GM19239 (cell line): ENCODE measurements at places on chromosomes 6 and 20.

DNA sequence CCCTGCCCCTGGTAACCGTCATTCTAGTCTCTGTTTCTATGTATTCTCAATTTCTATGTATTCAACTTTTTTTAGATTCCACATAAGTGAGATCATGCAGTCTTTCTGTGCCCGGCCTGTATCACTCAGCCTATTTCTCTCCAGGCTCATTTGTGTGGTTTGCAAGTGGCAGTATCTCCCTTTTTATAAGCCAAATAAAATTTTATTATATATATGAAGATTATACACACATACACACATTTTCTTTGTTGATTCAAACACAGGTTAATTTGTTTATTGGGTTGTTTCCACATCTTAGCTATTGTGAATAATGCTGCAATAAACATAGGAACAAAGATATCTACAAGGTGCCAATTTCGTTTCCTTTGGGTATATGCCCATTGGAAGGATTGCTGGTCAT lies 571.7 kb downstream of the DHX35 start:
- no peak for DNase-seq

DNA sequence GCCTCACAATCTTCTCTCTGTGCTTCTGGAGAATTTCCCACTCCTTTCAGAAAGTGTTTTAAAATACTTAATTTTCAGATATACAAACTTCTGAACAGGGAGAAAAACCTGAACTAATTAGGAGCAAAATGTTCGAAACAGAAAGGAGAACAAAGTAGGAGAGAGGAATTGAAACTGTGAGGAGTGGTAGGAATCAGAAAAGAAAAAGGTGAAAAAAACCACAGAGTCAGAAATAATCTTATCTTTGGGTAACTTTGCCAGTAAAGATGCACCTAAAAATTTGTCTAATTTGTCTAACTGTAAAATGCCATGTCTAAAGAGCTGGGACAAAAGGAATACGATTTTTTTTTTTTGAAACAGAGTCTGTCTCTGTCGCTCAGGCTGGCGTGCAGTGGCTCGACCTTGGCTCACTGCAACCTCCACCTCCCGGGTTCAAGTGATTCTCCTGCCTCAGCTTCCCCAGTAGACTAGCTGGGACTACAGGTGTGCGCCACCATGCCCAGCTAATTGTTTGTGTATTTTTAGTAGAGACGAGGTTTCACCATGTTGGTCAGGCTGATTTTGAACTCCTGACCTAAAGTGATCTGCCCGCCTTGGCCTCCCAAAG lies 4.7 kb upstream of the RIPOR2 start:
- no peak for DNase-seq

DNA sequence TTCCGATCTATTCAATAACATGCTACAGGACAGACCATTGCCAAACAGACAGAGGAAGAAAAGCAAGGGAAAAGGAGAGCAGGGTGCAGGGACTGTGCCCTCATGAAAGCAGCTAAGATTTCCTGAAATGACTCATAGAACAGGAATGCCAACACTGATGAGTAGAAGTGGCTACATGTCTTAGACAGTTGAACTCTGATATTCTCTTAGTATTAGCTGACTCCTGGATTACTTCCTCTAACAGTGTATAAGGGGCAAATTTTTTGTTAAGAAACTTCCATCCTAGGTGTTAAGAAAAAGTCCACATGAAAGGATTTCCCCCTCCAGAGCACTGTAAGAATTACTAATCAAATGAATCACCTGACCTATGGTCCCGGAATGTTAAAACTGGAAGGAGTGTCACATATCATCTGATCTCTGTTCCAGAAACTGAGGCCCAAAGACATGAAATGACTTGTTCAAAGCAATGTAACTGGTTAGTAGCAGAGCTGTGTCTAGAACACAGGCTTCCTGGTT lies 224.9 kb downstream of the IBTK start:
- DNase-seq = no peak

DNA sequence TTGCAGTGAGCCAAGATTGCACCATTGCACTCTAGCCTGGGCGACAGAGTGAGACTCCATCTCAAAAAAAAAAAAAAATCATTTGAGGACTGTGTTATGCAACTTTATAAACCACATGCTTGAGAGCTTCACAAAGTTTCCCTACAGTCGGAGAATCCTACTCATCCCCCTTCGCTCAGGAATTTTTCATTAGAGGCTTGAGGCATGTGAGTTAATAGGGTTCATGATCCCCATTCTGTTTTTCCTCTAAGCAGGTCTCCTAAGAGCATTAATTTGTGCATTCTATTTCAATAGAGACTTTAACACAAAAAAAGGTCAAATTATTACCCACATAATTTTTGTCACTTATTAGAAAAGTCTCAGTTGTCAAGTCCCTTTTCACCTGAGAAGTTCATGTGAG lies 103.7 kb upstream of the SOX4 start:
- DNase-seq = no peak

DNA sequence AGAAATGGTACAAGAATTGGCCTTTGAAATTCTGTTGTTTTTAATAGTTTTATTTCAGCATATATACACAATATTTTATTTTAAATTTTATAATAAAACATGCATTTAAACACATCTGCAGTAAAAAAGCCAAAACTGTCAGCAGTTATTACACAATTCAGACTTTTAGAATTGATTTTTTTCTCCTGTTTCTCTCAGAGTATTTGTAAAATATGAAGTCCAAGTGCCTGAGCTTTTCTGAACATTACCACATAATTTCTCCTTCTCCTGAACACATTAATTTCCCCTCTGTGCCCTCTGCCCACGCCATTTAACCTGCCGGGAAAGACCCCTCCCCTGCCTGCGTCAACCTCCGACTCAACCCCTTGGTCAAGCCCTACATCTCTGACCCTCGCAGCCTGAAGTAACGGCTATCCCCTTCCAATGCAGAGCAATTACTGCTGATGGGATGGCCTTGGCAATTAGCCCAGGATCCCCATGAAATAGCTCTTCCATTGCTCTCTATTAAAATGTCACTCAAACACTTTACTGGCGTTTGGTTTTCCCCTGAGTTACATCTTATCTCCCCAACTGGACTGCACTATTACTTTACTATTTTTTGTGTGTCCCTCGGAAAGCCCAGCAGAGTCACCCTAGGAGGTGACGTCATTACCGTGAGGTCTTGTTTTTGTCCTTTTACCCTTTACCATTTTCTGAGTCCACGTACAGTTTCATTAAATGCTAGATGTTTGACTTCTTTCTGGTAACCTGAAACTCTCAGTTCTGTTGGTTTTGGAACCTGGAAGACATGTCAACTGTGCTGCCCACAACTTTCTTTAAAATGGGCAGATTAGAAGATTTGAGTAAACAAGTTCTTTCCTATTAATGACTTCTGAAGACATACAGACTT lies 146.7 kb upstream of the TAB2 start:
- no peak for DNase-seq

- no peak for DNase-seq
These were observed 85.5 kb upstream of the TENT5A start for GRCh38 chr6:81838031-81838430.

DNA sequence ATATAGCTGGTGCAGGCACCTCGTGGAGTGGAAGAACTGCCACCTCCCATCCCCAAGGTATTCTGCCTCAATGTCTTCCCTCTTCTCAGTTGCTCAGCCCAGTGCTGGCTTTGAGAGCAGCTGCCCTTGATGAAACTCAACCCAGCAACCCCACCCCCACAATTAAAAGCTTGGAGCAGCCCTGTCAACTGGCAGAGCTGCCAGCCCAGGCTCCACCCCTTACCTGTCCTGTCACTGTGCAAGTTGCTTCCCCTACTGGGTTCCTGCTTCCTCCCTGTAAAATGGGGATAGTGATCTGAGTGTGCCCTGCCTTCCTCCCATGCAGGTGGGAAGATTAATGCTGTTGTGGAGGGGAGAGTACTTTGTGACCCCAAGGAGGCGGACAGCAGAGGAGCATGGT lies 4.5 kb downstream of the TMEM63B start:
- no peak for DNase-seq

DNA sequence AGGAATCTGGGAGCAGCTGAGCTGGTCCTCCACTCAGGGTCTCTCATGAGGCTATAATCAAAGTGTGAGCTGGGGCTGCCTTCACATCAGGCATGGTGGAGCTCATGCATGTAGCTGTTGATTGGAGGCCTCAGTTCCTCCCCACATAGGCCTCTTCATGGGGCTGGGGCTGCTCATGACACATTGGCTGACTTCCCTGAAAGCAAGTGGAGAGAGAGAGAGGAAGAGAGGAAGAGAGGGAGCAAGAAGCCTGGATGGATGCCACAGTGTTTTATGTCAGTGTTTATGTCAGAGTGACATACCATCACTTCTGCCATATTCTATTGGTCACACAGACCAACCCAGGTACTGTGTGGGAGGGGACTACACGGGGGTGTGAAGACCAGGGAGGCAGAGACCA lies 43.8 kb downstream of the EYA2 start:
- no peak for DNase-seq

DNA sequence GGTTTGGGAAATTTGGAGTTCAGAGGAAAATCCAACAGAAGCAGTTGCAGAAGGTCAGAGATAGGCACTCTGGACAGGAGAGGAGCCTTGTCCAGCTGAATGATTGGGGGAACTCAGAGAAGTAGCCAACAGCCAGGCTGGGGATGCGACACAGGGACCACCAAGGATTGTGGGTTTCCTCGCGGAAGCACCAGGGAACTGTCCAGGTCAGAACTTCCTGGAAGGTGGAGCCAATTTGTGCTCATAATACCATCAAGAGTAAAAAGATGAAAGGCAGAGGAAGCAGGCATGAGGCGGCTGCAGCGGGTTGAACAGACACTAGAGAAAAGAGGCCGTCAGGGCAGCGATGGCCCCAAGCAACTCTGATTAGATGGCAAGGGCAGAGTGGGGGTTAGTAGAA lies 33.7 kb downstream of the MDFI start:
- no peak for DNase-seq

- no peak for DNase-seq
These were observed 21.9 kb upstream of the BEND6 start for GRCh38 chr6:56932910-56933477.

- DNase-seq = no peak
These were observed 133.1 kb upstream of the PTPRT start for GRCh38 chr20:43322851-43323250.

DNA sequence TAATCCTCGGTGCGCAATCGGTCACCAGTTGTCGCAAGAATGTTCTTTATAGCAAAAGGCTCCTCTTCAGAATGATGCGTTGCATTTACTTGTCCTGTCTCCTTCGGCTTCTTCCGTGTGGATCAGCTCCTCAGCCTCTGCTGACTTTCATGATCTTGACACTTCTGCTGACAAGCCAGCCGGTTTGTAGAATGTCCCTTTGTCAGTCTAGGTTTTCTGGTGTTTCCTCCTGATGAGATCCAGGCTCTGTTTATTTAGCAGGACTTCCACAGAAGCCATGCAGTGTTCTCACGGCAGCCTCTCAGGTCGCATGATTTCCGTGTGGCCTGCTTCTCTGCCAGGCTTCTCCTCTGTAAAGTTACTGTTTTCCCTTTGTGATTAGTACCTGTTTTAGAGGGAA lies 66.9 kb downstream of the STX11 start:
- no peak for DNase-seq

- DNase-seq = no peak
These were observed 35.4 kb upstream of the PRL start for GRCh38 chr6:22332216-22332615.

GRCh38 chr6:34589140-34589539 lies 33.0 kb upstream of the SPDEF start:
- no peak for DNase-seq

DNA sequence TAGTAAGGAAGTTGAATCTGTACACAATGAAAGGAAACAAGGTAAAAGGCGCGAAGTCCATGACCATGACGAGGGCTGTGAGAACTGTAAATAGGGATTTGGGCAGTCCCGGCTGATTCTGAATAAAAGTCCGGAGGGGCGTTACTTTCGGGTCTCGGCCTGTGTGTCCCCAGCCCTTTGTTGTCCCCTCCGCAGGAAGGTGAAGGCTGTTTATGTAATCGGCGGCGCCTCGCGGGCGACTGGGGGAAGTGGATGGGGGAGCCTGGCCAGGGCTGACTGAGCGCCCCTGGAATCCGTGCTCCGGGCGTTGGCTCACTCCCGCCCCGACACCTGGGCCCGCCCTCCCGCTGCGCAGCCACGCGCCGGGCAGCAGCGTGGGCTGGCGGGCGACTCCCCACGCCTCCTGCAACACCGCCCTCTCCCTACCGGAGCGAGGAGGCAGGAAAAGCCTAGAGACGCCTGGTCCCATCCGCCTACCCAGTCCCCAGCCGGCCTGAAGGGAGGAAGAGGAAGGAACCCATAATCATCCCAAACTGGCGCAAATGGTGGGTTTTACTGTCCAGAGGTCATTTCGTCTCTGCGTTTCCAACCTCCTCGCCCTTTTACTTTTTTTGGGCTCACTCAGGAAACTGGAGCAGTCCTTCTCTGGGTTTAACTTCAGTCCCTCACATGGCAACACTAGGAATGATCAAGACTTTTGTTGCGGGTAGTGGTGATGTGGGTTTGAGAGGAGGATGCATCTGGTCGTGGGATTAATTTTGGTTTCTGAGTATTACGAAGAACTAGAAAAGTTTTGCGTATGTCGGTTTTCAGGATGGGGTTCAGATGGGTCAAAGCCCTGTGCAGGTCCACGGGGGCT lies 12.1 kb downstream of the TRIM31 start:
- DNase-seq = no peak

DNA sequence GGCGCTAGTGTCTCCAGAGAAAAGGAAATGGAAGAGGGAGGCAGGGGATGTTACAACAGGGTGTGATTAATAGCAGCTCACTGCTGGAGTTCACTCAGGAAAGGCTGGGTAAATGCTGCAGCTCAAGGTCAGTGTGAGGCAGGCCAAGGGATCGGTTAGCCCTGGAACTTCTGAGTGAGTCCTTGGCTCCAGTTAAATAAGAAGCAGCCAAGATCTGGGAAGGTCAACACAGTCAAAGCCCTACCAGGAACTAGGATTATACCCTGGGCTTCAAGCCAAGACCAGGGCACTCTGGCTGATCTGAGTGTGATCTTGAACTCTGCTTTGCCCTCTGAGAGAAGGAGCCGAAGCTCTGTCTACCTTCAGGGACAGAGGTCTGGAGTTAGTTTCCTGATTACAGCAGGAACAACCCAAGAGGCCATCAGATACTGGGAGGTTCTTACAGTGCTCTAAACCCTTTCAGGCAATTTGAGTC lies 44.3 kb downstream of the TPD52L1 start:
- DNase-seq = no peak

DNA sequence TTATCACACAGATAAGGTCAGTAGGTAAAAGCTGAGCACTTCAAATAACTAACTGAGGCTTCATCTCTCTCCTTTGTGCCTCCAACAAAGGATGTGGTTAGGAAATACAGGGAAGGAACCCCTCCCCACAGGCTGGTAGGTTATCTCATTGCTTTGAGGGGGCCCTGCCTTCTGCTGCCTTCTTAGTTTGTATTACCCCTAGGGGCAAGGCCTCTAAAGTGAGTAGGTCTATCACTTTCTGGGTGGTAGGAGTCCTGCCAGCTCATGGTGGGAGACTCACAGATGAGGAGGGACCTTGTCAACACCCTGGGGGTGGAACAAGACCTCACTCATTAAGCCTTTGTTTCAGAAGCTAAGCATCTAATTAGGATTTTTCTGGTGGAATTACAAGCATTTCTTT lies 34.6 kb downstream of the EDN1 start:
- DNase-seq = no peak

- DNase-seq = no peak
These were observed 215.2 kb downstream of the SLC35F1 start for GRCh38 chr6:118122161-118122725.

GRCh38 chr20:14657266-14658005 lies 320.0 kb upstream of the FLRT3 start:
- DNase-seq = no peak
